Activated CD4-positive, alpha-beta memory T cell treated with anti-CD3 and anti-CD28 coated beads, Interleukin-2, amount 10 ng/mL, durations not matched to agents 7 days and 5 days (primary cell): ENCODE measurements at places on chromosomes 1 and 21.

- DNase-seq, result no peak
Observed at GRCh38 chr1:118118469-118118868, 66.6 kb downstream of the SPAG17 start.

GRCh38 chr1:8097077-8097799 lies 71.1 kb upstream of the ERRFI1 start:
- DNase-seq, result peak; percentile 23

DNA sequence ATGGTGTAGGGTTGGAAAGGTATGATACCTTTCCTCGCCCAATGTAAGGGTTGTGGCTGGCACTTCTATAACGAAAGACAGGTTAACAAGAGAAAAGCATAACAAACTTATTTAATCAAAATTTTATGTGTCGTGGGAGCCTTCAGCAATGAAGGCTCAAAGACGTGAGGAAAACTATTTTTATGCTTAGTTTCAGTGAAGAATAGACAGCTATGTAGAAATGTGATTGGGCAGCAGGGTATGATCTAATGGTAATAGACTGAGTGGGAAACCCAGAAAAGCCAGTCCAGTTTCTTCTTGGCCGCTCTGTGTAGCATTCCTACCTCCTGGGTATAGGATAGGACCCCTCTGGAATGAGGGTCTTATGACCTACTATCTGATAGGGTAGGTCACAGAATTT lies 464.7 kb downstream of the ADGRL2 start:
- no peak for DNase-seq

- no peak for DNase-seq
Observed at GRCh38 chr1:201126832-201127754, at the start of gene ASCL5. Gene ASCL5, minus strand, starts transcription at chr1:201127184. Its CDS starts 11,812 bp downstream, at chr1:201115372.

GRCh38 chr1:202107801-202108731 lies 14.7 kb upstream of the GPR37L1 start:
- DNase-seq, result no peak

GRCh38 chr1:162560303-162561036 lies 1.1 kb upstream of the UAP1 start:
- DNase-seq, result no peak

DNA sequence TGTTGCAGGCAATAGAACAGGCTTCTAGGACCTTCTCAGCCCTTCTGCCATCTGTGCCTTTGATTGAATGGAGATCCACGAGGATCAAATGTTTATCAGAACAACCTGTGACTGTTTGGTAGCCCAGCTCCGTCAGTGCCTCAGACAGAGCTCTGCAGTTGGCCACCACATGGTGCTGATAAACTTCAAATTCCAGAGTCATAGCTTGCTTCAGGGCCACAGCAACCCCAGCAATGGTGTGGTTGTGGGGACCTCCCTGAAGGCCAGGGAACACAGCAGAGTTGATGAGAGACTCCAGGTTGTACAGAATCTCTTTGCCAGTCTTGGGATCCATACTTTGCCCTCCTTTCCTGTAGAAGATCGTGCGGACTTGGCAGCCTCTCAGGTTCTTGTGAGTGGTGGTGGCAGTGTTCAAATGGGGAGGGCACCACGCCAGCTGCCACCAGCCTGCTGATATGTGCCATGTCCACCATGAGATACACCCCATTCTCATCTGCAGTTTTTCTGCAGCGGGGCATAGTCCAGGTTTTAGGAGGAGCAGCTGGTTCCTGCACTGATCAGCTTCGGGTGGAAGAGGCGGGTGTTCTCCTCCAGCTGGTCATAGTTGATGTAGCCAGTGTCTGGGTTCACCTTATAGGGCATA lies 82.9 kb upstream of the ARTN start:
- no peak for DNase-seq
